Liver (tissue), 10 donors: ENCODE measurements at places on chromosomes 16 and 17.
A peak's percentile ranks its signal among the peaks of the same experiment; 100 is the strongest.

- H3K27ac ChIP-seq: no peak overlapping the region
- DNase-seq: no peak
- peak overlapping the region; percentile 31 for H3K4me3 ChIP-seq
- H3K36me3 ChIP-seq: no peaks in the 10 kb centered on the region
- H3K27me3 ChIP-seq: peaks cover 10% of the 10 kb centered on the region
These were observed 200.4 kb upstream of the N4BP1 start for GRCh38 chr16:48810436-48810802.

DNA sequence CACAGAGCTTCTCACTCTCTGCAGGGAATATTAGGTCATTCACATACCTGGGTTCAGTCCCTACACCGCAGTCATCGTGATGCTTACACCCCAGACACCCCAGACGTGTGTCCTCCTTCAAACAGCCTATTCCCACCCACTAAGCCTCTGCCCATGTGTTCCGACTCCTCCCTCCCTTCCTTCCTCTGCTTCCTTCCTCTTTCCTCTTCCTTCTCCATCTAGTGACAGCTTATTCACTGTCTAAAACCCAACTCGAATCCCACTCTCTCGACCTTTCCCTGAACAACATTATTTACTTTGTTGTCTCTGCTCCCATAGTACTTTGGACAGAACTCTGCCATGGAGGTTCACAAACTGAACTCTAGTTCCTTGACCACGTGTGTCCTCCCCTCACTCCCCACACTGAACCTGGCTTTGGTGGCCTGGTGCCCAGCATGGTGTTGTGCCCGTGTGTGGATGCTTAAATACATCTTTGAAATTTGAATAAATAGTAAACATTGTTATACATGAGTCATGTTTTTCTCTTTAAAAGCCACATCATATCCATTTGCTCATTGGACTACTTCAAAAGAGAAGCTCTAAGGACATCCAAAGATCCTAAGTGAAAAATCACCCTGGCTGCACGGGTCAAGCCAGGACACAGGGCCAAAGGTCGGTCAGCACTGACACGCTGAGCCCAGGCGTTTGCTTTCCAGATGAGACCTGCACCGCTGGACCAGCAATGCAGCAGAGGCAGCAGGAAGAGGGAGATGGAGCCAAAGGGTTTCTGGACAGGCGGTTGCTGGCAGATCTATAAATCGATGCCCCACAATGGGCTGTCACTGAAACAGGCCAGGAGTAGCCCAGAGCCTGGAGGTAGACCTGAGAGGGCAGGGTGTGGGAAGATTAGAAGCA lies 14.1 kb upstream of the G6PC1 start:
- no peak overlapping the region for H3K4me3 ChIP-seq
- no peaks in the 10 kb centered on the region for H3K36me3 ChIP-seq
- no peaks in the 10 kb centered on the region for H3K27me3 ChIP-seq
- H3K27ac ChIP-seq: peak overlapping the region; percentile 87
- H3K4me1 ChIP-seq: peaks cover 27% of the 10 kb centered on the region

DNA sequence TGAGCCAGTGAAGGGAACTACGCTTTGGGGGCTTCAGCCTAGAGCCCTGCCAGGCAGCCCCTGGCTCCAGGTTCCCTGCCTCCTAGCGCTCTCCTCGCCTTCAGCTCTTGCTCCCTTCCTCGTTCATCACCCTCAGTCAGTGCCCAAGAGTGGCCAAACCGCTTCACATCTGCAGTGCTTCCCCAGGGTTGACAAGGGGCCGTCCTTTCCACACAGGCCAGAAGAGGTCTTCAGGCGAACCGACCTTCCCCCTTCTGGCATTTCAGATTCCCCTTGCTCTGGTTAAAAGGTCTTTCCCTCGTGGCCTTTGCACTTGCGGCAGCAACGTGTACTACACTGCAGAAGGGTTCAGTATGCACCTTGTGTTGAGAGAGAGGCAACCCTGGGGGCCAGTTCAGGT lies 4.1 kb downstream of the RASD1 start:
- DNase-seq: no peak
- no peaks in the 10 kb centered on the region for H3K4me1 ChIP-seq
- peaks cover 29% of the 10 kb centered on the region for H3K36me3 ChIP-seq

- no peak for DNase-seq
- no peak overlapping the region for H3K4me3 ChIP-seq
- no peaks in the 10 kb centered on the region for H3K27me3 ChIP-seq
- H3K27ac ChIP-seq: peak overlapping the region; percentile 23
These were observed 27.1 kb downstream of the TMEM235 start for GRCh38 chr17:78258323-78259191.

DNA sequence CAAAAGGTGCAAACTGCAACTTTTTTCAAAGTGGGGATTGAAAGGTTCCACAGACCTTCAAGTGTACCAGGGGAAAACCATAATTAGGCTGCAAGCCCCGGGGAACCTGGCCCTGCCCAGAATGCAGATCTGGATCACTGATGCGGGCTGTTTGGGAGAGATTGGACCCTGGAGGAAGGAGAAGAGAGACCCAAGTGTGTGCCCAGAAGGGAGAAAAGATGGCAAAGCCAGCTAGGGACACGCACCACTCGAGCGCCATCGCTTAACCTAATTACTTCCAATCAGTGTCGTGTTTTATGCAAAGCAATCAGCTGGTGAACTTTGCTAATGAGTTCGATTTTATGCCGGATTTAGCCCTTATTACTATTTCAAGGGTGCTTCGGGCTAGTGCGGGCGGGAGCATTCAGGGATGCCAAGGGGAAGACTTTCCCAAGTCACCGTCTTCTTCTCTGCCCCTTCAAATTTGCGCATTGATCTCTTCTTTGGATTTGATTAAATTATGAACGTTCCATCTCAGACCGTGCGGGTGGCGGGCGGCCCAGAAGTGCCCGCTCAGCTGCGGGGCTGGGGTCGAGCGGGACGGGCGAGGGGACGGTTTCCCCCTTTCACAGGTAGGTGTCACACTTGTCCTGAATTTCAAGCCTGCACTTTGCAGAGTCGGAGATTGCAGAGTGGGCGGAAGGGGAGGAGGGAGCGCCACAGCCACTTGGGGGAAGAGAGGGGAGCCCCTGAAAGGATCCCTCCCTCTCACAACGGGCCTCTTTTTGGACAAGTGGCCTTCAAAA lies 4.0 kb downstream of the IRX5 start:
- H3K27ac ChIP-seq: no peak overlapping the region
- peaks cover 20% of the 10 kb centered on the region for H3K4me1 ChIP-seq
- H3K4me3 ChIP-seq: no peak overlapping the region
- no peak for DNase-seq
- H3K27me3 ChIP-seq: peaks cover 36% of the 10 kb centered on the region
- no peaks in the 10 kb centered on the region for H3K36me3 ChIP-seq

GRCh38 chr16:67967958-67968399 lies 458 bp downstream of the SLC12A4 start:
- DNase-seq: peak; percentile 58
- no peaks in the 10 kb centered on the region for H3K36me3 ChIP-seq
- peaks cover 12% of the 10 kb centered on the region for H3K4me1 ChIP-seq
- no peaks in the 10 kb centered on the region for H3K27me3 ChIP-seq
